ENCODE measurements at places on chromosomes 1 and 21.

- no peak for DNase-seq
Measured at GRCh38 chr21:14995695-14996490, 68.9 kb downstream of the NRIP1 start.

GRCh38 chr21:25092441-25093011 lies 514.8 kb downstream of the MRPL39 start:
- no peak for DNase-seq

- no peak for DNase-seq
Measured at GRCh38 chr1:165169729-165170128, 186.8 kb downstream of the LMX1A start.

GRCh38 chr1:160024195-160024905 lies 7.4 kb downstream of the PIGM start:
- no peak for DNase-seq

DNA sequence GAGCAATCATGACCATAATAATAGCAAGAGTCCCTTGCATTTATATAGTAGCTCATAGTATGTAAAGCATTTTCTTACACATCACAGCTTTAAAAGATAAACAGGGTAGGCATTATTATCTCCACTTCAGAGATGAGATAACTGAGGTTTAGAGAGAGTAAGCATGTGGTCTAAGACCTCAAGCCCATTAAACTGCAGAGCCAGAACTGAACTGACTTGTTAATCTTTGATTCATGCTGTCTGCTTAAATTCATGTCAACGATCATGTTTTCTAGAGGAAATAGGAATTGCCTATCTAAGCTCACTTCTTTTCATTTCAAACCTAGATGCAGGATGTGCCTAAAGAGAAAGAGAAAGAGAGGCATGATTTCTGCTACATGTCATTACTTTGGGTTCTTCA lies 524.8 kb downstream of the PTPRC start:
- DNase-seq, result no peak

GRCh38 chr1:31605908-31606427 lies 11.5 kb upstream of the HCRTR1 start:
- no peak for DNase-seq

GRCh38 chr1:236759252-236759859 lies 35.7 kb upstream of the MTR start:
- DNase-seq, result no peak

DNA sequence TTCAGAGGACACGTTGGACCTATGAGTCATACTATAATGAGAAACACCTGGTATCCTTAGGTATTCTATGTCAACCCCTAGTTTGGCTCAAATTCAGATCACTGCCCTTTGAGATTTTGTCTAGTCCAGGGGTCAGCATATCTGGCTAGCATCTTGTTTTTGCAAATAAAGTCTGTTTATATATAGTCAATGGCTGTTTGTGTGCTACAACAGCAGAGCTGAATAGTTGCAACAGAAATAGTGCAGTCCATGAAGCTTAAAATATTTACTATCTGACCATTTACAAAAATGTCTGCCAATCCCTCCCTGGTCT lies 48.5 kb upstream of the EDEM3 start:
- no peak for DNase-seq

GRCh38 chr21:36199021-36199420 lies 42.4 kb downstream of the DOP1B start:
- no peak for DNase-seq

GRCh38 chr21:44392185-44392584 lies 38.8 kb downstream of the TRPM2 start:
- no peak for DNase-seq

DNA sequence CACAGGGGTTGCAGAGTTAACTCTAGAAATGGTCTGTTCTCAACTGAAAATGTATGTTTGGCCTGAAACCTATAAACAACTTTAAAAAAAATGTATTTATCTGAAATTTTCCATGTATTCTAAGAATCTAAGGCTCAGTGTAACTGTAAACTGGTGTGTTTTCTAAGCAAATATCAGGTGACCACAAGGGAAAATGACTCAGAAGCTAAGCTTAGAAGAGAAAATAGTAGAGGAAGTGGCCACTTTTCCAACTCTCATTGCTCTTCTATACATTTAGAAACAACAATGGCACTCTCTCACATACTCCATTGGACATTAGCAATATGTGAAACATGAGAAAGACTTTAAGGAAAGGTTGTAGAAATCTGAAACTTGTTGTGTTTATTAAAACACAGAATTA lies 7.5 kb downstream of the TNFSF18 start:
- no peak for DNase-seq

- DNase-seq, result no peak
Measured at GRCh38 chr1:189336115-189337100, 1141.3 kb downstream of the BRINP3 start.

DNA sequence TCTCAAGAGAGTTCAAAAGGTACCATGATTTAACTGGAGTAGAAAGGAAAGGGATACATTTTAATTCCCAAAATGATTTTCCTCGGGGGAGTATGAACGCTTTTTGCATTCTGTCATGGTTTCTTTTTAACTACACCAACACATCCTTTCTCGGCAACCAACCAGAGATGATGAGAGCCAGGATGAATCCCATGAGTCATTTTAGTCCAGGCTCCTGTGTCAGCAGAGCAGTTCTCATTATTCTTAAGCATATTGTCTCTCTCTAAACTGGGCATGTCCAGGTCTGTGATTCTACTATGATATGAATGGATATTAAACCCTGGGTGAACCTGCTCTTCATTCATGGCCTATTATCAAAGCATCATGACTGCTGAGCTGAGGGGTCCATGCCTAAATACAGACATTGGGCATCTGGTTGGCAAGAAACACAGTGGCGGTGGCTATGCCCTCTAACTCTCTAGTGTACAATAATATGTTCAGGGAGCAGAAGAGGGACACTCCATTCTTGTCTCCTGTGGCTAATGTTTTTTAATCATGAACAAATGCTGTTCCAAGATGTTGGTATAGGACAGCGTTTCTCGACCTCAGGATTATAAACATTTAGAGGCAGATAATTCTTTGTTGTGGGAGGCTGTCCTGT lies 124.3 kb upstream of the ESRRG start:
- no peak for DNase-seq

DNA sequence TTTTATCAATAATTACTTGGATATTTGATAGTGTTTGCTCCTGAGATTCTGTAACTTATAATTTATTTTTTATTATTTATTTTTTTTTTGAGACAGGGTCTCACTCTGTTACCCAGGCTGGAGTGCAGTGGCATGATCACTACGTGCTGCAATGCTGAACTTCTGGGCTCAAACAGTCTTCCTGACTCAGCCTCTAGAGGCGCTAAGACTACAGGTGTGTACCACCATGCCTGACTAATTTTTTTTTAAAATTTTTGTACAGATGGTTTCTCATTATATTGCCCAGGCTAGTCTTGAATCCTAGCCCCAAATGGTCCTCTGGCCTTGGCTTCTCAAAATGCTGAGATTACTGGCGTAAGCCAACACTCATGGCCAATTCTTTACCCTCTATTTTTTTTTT lies 845.5 kb upstream of the ADGRL4 start:
- DNase-seq, result no peak

DNA sequence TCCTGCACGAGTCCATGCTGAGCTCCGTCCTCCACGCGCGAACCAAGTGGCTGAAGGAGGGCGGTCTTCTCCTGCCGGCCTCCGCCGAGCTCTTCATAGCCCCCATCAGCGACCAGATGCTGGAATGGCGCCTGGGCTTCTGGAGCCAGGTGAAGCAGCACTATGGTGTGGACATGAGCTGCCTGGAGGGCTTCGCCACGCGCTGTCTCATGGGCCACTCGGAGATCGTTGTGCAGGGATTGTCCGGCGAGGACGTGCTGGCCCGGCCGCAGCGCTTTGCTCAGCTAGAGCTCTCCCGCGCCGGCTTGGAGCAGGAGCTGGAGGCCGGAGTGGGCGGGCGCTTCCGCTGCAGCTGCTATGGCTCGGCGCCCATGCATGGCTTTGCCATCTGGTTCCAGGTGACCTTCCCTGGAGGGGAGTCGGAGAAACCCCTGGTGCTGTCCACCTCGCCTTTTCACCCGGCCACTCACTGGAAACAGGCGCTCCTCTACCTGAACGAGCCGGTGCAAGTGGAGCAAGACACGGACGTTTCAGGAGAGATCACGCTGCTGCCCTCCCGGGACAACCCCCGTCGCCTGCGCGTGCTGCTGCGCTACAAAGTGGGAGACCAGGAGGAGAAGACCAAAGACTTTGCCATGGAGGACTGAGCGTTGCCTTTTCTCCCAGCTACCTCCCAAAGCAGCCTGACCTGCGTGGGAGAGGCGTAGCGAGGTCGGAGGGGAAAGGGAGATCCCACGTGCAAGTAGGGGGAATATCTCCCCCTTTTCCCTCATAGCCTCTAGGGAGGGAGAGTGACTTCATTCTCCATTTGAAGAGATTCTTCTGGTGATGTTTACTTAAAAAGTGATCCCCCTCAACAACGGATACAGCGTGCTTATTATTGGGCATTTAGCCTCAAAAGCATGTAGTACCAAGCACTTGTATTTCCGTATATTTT lies 991 bp downstream of the PRMT6 start:
- DNase-seq, result peak; percentile 77

DNA sequence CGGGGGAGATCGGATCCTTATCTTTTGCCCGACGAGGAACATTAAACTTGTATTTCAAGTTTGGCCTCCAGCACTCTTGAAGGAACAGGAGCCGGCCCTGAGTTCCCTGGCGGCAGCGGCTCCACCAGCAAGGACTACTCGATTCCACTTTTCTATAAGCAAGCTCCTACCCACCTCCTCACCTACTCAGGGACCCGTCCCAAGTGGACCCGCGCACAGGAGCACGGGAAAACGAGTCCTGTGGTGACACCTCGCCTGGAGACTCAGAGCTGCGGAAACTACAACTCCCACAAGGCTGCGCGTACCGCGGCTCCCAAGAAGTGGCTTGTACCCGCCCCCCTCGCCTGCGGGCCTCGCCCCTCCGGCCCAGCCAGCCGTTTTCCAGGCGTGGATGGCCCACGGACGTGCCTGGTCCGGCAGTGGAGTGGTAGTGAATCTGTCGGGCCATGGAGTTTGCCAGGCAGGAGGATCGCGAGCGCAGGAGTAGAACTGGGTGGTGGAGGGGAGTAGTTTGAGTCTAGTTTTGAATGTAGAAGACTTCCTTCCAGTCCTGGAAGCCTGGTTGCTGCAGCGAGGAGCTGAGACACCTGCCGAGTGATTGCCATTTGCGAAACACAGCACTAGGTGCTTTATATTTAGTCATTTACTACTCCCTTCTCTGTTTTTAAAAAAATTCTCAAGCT lies at the start of gene ACP6:
Gene ACP6, minus strand, starts transcription at position 206 of the 683 bp plus-strand sequence. CDS start 476 bp downstream, outside the sequence.
- peak; percentile 97 for DNase-seq

GRCh38 chr1:97034651-97035050 lies 313.1 kb downstream of the PTBP2 start:
- DNase-seq, result no peak

GRCh38 chr21:17570786-17571185 lies 41.9 kb downstream of the BTG3 start:
- no peak for DNase-seq

- DNase-seq, result no peak
Measured at GRCh38 chr1:162136760-162137159, 67.3 kb downstream of the NOS1AP start.

GRCh38 chr21:45522986-45523385 lies 19.3 kb downstream of the SLC19A1 start:
- peak; percentile 4 for DNase-seq

- DNase-seq, result no peak
Measured at GRCh38 chr1:210814382-210815123, 319.4 kb downstream of the KCNH1 start.

GRCh38 chr1:43706598-43707189 lies 642 bp upstream of the ST3GAL3 start:
- DNase-seq, result no peak

- DNase-seq, result no peak
Measured at GRCh38 chr1:200337410-200337809, 72.4 kb downstream of the ZNF281 start.

- DNase-seq, result no peak
Measured at GRCh38 chr1:62467092-62467491, 30.2 kb downstream of the USP1 start.

- DNase-seq, result peak; percentile 27
Measured at GRCh38 chr1:24683713-24684162, 40.6 kb downstream of the SRRM1 start.

GRCh38 chr1:6462412-6463119 lies 3.4 kb downstream of the TNFRSF25 start:
- DNase-seq, result no peak

GRCh38 chr1:238900334-238900865 lies 486.0 kb upstream of the CHRM3 start:
- no peak for DNase-seq

GRCh38 chr1:3702528-3702927 lies 49.7 kb upstream of the CCDC27 start:
- DNase-seq, result no peak

DNA sequence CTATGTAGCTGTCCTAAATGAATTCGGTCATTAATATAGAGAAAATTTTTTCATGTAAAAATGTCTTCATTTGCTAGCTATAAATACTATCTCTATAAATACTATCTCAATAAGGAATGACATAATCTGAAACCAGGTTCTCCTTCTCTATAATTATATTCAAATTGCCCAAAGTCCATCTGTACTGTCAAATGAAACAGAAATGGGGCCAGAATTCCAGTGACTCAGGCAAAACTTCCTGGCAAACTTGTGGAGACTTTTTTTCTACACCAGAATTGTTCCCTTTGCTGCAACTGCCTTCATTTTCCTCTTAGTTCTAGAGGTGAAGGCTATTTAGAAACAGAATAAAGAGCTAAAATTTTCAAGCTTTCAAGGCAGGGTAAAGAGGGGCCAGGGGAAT lies 152.5 kb downstream of the KCNH1 start:
- DNase-seq, result no peak

DNA sequence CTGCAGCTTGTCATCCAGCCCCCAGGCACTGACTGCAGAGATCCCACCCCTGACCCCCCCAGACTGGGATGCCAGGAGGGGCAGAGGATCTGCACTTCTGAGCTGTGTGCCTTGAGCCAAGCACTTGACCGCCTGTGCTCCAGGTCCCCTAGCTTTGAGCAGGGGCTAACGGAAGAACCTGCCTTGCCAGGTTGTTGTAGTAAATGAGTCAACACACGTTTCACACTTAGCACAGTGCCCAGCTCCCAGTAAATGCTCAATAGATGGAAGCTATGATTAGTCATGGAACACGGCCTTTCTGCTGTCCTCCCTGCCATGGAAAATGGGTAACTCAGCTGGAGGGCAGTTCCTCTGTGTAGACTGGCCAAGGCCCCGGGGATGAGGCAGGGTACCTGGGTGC lies 24.1 kb downstream of the IFFO2 start:
- DNase-seq, result no peak

- peak; percentile 46 for DNase-seq
Measured at GRCh38 chr1:206951318-206952100, 5.2 kb upstream of the PIGR start.

DNA sequence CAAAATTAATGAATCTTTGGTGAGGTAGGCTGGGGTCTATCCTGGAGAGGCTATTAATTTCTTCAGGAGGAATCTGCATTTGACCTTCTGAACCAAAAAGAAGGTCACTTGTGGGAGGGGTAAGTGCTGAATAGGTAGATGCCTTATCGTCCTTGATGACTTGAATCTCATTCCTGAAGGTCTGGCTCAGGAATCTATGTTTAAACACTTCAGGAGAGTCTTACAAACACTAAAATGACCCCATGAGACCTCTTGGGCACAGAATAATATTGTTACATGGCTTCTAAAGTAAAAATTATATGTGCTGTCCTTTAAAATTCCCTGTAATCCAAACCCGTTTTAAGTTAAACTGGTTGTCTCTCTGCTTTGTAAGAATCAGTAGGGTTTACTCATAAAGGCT lies 55.0 kb upstream of the FGGY start:
- DNase-seq, result no peak
